ENCODE measurements at places on chromosomes 1 and 21. TPM values are rescaled to one million over a fixed set of nuclear protein-coding genes. Genes with fewer than 3 reads are reported as not detected.
A peak's percentile ranks its signal among the peaks of the same experiment; 100 is the strongest.

Gene TRIM46
- total RNA-seq: 17.8 TPM

GRCh38 chr1:174954073-174954460, 45.7 kb upstream of the CACYBP start:
- H3K4me1 ChIP-seq: peaks cover 25% of the 10 kb centered on the region
- no peak overlapping the region for H3K27ac ChIP-seq
- peaks cover 13% of the 10 kb centered on the region for H3K36me3 ChIP-seq

Gene CTSS
- 127 TPM for total RNA-seq

Gene PRAMEF4
- total RNA-seq: not detected

Gene OR2L5
- not detected for total RNA-seq

Gene OXCT2
- 1.0 TPM for total RNA-seq

GRCh38 chr1:101365878-101366277, 129.1 kb downstream of the S1PR1 start:
- no peak overlapping the region for H3K27ac ChIP-seq
- H3K4me3 ChIP-seq: no peak overlapping the region
- no peak for DNase-seq
- peaks cover 5% of the 10 kb centered on the region for H3K27me3 ChIP-seq

DNA sequence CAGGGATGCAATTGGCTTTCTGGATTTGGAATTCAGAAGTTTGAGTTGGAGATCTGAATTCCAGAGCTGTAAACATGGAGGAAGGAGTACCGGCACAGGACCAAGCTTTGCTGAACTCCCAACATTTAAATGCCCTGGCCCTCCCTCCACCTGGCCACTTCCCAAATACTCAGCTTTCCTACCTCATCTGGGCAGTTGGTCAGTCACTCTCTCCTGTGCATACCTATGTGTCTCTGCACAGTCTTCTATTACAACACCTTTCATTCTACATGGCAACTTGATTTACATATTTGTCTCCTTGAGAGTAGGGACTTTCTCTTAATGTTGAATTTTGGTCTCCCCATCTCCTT, 6.1 kb upstream of the KHDRBS1 start:
- no peaks in the 10 kb centered on the region for H3K36me3 ChIP-seq
- peaks cover 8% of the 10 kb centered on the region for H3K4me1 ChIP-seq
- no peak overlapping the region for H3K4me3 ChIP-seq
- no peak overlapping the region for H3K27ac ChIP-seq

Gene CZIB
- 41.3 TPM for total RNA-seq

DNA sequence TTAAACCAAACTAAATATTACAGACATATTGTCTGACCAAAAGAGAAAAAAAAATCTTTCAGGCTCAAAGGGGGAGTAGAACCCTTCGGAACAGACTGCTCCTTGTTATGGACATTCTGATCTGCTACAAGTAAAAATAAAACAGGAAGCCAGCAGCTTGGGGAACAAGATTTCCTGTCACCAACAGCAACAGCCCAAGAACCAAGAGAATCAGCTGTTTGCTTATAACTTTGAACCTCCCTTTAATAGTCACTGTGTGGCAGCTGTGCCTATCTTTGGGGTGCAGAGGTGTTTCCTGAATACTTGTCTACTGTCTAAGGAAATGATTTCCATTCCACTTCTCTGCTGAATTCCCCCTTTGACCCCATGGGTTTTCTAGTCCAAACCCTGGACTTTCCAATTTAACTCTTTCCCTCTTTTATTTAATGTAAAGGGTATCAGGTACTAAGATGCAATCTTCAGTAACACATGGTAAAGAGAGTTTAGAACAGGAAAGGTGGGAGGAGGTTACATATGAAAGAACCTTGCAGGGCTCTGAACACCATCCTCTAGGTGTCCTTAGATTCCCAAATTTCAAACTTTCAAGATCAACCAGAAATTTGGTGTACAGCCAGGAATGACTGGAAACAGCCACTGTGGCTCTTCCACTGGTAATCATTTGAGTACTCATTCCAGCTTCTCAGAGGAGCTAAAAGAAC, 38.6 kb downstream of the GPR3 start:
- peaks cover 69% of the 10 kb centered on the region for H3K4me1 ChIP-seq
- peaks cover 23% of the 10 kb centered on the region for H3K36me3 ChIP-seq
- H3K27ac ChIP-seq: peak overlapping the region; percentile 70
- peak; percentile 35 for DNase-seq
- no peaks in the 10 kb centered on the region for H3K27me3 ChIP-seq

Gene RASSF5
- 216 TPM for total RNA-seq

GRCh38 chr21:21373969-21374368, 375.8 kb downstream of the NCAM2 start:
- no peaks in the 10 kb centered on the region for H3K36me3 ChIP-seq
- H3K4me3 ChIP-seq: no peak overlapping the region
- H3K4me1 ChIP-seq: no peaks in the 10 kb centered on the region
- DNase-seq: no peak
- H3K27ac ChIP-seq: no peak overlapping the region
- no peaks in the 10 kb centered on the region for H3K27me3 ChIP-seq

- peaks cover 5% of the 10 kb centered on the region for H3K27me3 ChIP-seq
- H3K4me3 ChIP-seq: no peak overlapping the region
- H3K4me1 ChIP-seq: no peaks in the 10 kb centered on the region
- no peak overlapping the region for H3K27ac ChIP-seq
Observed at GRCh38 chr1:34907487-34908090, 21.9 kb downstream of the DLGAP3 start.

GRCh38 chr1:34918977-34919561, 10.4 kb downstream of the DLGAP3 start:
- no peaks in the 10 kb centered on the region for H3K36me3 ChIP-seq
- no peak overlapping the region for H3K4me3 ChIP-seq
- peaks cover 28% of the 10 kb centered on the region for H3K27me3 ChIP-seq
- no peak overlapping the region for H3K27ac ChIP-seq
- no peaks in the 10 kb centered on the region for H3K4me1 ChIP-seq

DNA sequence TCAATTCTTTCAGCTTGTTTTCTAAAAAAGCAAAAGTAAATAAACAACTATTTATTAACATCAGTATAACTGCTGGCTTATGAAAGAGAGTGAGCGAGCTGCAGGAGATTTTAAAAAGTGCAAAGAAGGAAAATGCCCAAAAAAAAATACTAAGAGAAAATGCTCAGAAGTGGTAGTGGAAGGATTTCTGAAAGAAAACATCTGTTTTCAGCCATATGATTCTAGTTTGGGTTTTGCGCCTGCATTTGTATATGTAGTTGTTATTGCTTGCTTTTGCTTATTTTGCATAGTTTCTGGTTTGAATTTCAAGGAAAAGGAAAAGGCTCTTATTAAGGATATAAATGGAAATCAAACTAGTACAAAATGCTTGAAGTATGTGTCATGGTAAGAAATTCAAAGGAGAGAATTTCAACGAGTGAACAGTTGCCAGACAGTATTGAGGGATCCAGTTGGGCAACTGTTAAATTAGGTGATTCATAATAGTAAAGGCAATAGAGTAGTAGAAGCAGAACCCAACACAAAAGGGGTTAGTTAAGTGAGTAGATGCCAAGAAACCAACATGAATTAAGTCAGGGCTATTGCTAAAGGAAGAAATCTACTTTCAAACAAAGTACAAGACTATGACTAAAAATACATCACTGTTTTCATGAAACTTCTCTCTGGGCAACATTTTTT, 1.2 kb downstream of the GBP5 start:
- H3K27me3 ChIP-seq: no peaks in the 10 kb centered on the region
- H3K36me3 ChIP-seq: peaks cover 69% of the 10 kb centered on the region

Gene ABCA4
- total RNA-seq: not detected

DNA sequence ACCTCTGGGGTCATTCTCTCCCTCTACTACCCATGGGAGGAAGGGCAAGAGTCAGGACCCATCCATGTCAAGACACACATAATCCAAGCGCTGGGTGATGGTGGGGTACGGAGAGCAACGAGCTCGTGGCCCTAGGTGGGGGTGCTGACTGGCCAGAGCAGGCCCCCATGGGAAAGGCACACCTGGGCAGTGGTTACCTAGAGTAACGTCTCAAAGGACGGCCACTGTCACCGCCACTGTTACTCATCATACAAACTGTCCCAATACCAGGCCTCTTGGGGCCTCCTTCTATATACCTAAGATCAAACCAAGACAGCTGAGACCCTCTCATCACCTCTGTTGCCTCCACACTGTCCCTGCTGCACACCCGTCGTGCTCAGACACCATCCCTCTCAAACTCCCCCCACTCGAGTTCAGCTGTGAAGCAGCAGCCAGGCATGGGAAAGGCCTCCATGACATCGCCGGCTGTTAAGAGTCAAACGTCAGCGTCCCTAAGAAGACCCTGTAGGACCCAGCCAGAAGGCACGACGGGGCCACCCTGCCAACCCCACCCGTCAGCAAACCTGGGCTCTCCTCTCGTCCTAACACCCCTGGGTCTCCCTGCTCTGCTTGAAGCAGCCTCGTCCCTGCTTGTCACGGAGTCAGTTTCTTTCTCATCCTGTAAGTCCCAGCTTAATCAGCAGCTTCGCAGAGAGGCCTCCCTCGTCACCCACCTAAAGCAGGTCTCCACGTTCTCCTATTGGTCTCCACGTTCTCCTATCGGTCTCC, 15.3 kb downstream of the NPHP4 start:
- peak overlapping the region; percentile 14 for H3K27ac ChIP-seq
- DNase-seq: no peak
- peaks cover 17% of the 10 kb centered on the region for H3K4me1 ChIP-seq
- H3K27me3 ChIP-seq: no peaks in the 10 kb centered on the region
- no peak overlapping the region for H3K4me3 ChIP-seq
- H3K36me3 ChIP-seq: peaks cover 21% of the 10 kb centered on the region

- H3K4me1 ChIP-seq: no peaks in the 10 kb centered on the region
- no peak for DNase-seq
- peaks cover 4% of the 10 kb centered on the region for H3K27me3 ChIP-seq
Observed at GRCh38 chr1:175665616-175666015, 77.8 kb downstream of the TNR start.

GRCh38 chr21:38396325-38396724, 102.0 kb downstream of the ERG start:
- H3K4me1 ChIP-seq: no peaks in the 10 kb centered on the region
- H3K4me3 ChIP-seq: no peak overlapping the region
- H3K27ac ChIP-seq: no peak overlapping the region
- H3K27me3 ChIP-seq: peaks cover 9% of the 10 kb centered on the region
- no peak for DNase-seq

Gene AVPR1B
- total RNA-seq: not detected

DNA sequence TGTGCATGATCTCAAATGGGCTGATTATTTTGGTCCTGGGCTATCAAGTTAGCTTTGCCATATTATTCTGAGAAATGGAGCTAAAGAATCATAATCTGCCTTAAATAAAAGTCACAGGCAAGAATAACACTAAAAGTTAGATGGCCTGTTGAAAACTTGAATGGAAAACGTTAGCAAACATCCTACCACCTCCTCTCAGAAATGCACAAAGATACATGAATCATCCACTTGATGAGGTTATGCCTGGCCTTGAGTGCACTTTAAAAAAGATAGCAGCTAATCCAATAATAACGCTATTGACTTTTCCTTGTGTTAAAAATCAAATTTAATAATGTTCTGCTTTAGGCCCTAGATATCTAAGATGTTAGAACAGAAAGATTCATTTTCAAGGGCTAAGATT, 108.0 kb downstream of the KCNJ6 start:
- H3K27me3 ChIP-seq: no peaks in the 10 kb centered on the region
- H3K36me3 ChIP-seq: no peaks in the 10 kb centered on the region
- no peaks in the 10 kb centered on the region for H3K4me1 ChIP-seq
- no peak for DNase-seq
- H3K27ac ChIP-seq: no peak overlapping the region

- H3K27me3 ChIP-seq: no peaks in the 10 kb centered on the region
- no peak for DNase-seq
- no peak overlapping the region for H3K27ac ChIP-seq
- H3K4me1 ChIP-seq: no peaks in the 10 kb centered on the region
- no peak overlapping the region for H3K4me3 ChIP-seq
- H3K36me3 ChIP-seq: no peaks in the 10 kb centered on the region
Observed at GRCh38 chr1:106897976-106898375, 158.5 kb upstream of the PRMT6 start.

DNA sequence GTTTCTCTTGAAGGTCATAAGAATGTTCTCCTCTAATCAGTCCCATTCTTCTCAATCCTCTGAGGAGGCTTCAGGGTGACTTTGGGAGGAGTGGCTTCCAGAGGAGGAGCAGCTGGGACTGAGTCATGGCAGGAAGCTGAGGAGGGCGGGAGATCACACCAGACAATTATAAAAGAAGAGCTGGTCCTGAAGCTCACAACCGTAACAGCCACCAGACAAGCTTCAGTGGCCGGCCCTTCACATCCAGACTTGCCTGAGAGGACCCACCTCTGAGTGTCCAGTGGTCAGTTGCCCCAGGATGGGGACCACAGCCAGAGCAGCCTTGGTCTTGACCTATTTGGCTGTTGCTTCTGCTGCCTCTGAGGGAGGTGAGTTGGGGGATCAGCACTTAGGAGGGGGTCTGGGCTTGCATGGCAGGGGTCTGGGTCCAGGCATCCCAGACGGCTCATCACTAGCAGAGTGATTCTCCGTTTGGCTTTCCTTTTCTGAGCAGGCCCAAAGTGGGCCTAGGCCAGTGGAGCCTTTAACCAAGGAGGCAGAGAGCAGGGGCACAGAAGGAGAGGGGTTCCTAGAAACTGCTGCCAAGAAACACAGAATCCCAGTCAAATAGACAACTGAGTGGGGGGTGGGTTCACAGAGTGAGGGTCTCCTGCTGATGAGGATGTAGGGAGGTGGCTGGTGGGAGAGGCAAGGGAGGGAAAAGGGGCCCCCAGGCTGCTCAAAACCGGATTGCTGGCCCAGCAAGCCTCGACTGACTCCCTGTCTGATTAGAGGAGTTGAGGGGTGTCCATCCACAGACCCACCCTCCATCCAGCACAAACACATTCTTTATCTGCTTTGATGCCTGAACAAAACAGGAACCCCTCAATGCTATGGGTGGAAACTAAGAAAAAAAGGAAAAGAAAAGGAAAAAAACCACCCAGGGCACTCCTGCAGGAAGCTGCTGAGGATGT, at the start of gene ECM1:
Gene ECM1 (plus strand): TSS at position 198 of the 953 bp plus-strand sequence. CDS start 101 bp downstream, at position 299.
- H3K27ac ChIP-seq: peak within 1 kb of the TSS; percentile 14
- peaks cover 31% of the 10 kb centered on the region for H3K36me3 ChIP-seq
- no peaks in the 10 kb centered on the region for H3K27me3 ChIP-seq
- no peak for DNase-seq
- no peak within 1 kb of the TSS for H3K4me3 ChIP-seq

Gene STXBP3
- 60.8 TPM for total RNA-seq

DNA sequence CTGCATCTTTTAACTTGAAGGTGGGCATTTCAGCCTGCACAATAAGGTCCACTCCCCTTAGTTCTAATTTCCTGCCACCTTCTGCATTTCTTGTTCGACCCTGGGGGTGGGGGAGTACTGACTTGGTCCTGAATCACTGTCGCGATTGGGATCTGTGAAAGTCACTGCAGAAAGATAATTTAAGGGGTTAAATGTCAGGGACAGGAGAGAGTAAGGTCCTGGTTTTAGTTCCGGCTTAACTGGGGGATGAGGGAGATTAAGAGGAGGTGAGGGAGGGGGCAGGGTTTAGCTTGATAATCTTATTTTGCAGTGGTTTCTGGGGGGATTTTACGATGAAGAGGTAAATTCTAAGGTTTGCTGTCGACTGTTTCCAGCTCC, 128.1 kb downstream of the MRPS6 start:
- peaks cover 3% of the 10 kb centered on the region for H3K27me3 ChIP-seq
- H3K27ac ChIP-seq: no peak overlapping the region
- H3K4me3 ChIP-seq: peak overlapping the region; percentile 55

Data from activated CD4-positive, alpha-beta memory T cell treated with anti-CD3 and anti-CD28 coated beads, Interleukin-2, amount 10 ng/mL, durations not matched to agents 7 days and 5 days (primary cell).